Cerebellar cortex (tissue), 1 donor: ENCODE measurements at places on chromosomes 4 and X.
A peak's percentile ranks its signal among the peaks of the same experiment; 100 is the strongest.

GRCh38 chrX:7272346-7272745 lies 124.4 kb upstream of the PUDP start:
- no peak for DNase-seq

DNA sequence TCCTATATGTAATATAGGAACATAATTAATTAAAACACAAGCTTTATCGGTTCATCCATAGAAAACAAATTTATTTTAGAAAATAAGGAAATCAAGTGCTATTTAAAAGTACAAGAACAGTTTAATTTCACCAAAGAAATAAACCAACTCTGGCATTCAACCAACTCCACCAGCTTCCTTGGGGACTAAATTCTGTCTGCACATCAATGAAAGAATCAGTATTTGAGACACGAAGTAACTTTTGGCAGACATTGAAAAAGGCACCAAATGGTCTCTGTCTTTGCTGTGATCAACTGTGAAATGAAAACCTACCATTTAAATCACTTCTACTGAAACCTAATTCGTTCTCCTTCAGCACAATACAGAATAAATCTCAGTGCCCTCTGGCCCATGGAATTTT lies 719.7 kb upstream of the GRIA3 start:
- DNase-seq = peak; percentile 6

DNA sequence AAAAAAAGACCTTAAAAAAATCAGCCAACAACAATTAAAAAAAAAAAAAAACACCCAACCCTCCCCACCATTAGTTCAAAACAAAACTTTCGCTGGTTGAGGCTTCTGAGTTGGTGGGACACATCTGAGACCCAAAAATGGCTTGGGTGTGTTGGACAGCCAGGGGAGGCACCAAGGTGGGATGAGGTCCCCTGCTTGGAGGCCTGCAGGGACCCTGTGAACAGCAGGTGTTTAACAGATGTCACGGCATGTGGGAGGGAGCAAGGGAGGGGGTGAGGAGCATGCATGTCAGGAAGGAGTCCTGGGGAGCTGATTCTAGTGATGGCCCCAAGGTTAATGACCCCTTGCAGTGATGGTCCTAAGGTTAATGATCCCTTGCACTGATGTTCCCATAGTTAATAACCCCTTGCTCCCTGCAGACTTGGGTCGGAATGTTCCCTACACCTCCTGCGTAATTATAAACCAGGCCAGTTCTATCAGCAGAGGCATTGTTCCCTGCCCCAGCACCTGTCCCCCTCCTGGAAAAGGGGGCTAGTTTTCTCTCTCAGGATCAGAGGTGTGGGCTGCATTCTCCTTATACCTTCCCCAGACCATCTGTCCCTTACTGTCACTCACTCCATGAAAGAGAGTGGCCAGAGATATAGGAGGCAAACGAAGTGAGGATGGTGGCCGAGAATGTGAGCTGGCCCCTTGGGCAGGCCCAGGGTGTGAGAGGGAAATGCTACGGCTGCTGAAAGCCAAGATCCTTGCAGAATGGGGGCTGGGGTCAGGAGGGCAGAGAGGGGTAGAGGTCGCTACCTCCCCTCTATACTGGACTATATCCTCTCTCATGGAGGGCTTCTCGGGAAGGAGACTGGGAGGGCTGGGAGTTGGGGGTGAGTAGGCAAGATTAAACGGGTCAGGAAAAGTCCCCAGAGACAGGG lies 2.3 kb upstream of the FOXP3 start:
- DNase-seq = no peak

- peak; percentile 40 for DNase-seq
Measured at GRCh38 chr4:150411520-150411919, 170.4 kb upstream of the MAB21L2 start.

- no peak for DNase-seq
Measured at GRCh38 chr4:189502841-189503435, 437.7 kb upstream of the FRG1 start.

DNA sequence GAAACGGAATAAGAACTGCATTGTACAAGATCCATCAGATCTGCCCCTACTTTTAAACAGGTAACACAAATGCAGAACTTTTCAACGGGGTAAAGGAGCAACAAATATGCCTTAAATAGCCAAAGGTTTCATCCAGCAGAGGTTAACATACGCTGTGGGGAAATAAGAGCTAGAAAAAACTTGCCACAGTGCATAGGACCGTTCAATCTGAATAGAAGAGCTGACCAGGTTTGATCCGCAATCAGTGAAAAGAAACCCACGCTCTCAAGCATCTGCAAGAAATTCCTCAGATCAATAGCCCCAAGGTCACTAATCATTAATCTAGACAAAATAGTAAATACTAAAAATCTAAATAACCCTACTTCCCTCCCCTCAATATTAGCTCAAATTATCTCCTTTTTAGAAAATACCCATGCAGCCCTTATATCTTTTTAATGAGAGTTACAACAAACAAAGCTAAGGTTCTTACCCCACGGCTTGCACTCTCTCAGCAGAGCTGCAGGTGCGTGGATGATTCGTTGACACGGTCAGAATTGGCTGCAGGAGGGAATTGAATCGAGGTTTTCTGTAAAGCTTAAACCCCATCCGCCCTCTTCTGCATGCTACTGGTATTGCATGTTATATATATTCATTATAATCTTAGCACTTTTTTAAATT lies at the start of gene TLR10:
TSS of gene TLR10 (minus strand) at position 539 of the 657 bp plus-strand sequence. CDS start 7,400 bp downstream, outside the sequence.
- peak; percentile 45 for DNase-seq

DNA sequence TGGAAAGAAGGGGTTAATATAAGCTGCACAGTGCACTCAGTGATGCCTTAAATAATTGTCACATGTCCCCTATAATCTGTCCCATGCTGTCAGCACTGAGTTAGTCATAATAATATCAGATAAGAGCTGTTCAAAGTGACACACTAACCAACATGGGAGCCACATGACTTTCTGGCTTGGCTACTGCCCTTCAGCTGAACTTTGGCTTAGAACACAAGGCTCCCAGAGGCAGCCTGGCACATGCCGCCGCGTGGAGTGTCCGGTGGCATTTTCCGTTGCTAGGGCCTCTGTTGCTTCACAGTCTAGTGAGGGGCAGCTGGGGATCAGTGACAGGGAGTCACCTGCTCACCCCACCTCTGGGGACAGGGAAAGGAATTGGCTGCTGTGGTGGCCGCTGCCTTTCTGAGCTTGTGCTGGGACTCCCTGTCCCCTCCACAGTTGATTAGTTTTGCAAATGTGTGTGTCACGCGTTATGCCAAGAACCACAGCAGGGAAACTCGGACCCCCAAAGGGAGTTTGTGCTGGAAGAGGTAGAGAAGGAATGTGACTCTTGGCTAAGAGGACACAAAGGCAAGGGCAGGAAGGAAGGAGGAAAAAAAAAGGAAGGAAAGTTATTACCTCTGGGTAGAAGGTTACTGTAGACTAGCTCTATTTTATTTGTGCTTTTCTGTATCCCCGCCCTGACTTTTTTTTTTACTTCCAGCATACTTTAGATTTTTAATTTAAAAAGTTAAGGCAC lies 41.1 kb upstream of the PPARGC1A start:
- peak; percentile 37 for DNase-seq

DNA sequence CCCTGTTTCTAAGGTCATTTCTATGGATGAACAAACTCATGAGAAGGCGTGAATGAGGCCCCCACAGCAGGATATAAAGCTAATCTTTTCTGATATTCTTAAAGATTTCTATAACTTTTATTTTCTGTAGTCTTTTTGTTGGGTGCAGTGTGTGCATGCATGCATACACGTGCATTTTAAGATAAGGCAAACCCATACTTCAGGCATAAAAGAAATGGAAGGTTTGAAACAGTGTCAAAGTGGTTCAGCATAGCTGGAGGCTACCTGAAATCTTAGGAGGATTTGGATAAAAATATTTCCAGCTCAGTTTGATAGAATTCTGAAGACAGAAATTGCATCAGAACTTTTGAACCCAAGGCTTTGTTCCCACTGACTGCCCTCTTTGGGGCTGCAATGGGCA lies 119.7 kb downstream of the PDHA2 start:
- DNase-seq = no peak

- no peak for DNase-seq
Measured at GRCh38 chr4:126364311-126364911, 1049.7 kb downstream of the FAT4 start.

DNA sequence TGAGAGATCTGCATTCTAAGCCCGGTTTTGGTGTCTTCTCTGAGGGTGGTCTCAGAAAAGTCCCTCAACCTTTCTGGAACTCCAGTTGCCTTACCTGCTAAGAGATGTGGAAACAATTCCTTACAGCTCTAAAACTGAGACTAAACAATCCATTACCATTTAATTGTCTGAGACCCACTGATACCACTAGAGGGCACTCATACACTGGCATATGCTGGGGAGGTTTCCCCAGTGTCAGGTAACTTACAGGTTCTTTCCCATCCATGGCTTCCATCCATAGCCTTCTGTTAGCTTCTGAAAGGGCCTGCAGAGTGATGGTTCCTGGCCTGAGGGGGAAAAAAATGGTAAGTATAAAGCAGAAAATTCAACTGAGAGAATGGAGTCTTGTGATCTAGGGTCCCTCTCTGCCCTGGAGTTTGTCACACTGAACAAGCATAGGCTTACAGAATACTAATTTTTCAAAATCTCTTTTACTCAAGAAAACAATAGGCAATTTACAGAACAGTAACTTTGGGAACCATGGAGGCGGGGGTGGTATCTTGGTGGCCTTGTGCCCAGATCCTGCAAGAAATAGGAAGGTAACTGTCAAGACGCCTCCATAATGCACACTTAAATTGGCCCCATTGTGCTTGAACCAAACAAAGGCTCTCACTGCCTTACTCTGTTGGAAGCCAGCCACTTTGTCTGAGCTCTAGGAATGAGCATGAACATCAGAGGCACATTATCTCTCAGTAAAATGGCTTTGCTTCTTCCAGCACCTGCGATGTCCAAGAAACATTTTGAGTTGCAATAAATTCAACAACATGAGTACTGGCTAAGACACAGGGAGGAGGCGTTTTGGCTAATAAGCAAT lies 236.1 kb downstream of the OPHN1 start:
- peak; percentile 66 for DNase-seq

DNA sequence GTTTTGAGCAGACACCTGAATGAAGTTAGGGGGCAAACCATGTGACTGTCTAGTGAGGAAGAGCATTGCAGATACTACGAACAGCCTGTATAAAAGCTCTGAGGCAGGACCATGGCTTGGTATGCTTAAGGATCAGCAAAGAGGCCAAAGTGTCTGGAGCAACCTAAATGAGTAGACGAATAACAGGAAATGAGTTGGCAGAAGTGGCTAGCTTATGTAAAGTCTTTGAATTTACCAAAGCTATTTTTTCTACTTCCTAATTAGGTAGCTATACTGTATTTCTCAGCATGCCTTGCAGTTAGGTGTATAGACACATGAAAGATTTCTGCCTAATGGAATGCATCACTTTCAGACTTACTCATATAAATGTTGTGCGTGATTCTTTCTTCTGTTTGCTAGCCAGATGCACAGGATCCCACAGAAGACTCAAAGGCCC lies 9.3 kb upstream of the GPRIN3 start:
- no peak for DNase-seq

DNA sequence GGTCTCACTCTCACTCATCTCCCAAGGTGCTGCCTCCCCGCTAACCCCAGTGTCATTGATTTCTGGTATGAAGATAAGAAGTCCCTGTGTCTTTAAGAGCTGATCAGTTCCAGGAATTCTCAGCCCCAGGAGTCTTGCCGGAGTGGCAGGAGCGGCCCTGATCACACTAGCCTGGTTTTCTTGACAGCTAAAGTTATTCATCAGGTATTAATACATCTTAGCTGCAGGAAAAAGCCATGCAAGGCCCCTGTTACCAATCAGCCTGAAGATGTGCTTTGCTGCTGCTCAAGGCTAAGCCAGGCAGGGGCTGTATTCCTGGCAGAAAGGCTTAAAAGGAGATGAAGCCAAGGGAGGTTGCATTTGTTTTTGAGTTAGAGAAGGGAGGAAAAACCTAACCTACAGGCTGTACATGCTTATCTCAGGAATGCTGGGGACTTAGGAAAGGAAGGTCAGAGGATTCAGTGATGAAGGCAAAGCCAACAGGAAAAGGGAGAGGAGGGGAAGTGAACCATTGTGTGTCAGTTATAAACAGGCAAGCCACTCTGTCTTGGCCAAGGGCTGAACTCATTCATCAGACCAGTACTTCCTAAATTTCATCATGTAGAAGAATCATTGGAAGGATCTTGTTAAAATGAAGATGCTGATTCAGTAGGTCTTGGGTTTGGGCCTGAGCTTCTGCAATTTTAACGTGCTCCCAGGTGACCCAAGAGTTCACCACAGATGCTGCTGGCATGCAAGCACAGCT lies 8.6 kb downstream of the SRPX start:
- no peak for DNase-seq

DNA sequence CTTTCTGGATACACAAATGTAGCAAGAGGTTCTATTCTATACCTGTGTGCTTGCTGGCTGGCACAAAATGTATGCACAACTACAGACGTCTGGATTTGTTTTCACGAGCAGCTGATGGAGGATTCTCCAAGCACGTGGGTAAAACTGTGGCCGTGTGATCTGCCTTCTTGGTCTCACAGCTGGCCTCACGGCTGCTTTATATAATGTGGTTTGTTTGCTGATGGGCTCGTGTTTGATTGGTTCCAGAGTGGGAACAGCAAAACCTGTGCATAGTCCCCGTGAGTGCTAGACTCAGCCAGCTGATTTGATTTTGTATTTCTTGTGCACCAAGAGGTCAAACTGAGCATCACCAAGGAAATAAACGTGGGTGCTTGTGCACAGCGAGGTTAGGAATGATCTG lies 262.6 kb upstream of the RPS6KA3 start:
- peak; percentile 48 for DNase-seq

- DNase-seq = no peak
Measured at GRCh38 chr4:91118597-91118996, 991.4 kb downstream of the CCSER1 start.

DNA sequence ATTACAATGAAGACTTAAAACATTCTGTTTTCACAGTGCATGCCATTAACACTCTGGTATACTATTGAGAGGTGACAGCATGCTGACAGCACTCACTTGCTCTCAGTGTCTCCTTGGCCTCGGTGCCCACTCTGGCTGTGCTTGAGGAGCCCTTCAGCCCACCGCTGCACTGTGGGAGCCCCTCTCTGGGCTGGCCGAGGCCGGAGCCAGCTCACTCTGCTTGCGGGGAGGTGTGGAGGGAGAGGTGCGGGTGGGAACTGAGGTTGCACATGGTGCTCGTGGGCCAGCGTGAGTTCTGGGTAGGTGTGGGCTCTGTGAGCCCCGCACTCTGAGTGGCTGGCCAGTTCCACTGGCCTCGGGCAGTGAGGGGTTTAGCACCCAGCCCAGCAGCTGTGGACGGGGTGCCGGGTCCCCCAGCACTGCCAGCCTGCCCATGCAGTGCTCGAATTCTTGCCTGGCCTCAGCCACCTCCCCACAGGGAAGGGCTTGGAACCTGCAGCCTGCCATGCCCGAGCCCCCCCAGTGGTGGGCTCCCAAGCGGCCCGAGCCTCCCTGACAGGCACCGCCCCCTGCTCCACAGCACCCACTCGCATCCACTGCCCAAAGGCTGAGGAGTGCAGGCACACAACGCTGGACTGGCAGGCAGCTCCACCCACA lies 135.3 kb upstream of the AR start:
- no peak for DNase-seq

DNA sequence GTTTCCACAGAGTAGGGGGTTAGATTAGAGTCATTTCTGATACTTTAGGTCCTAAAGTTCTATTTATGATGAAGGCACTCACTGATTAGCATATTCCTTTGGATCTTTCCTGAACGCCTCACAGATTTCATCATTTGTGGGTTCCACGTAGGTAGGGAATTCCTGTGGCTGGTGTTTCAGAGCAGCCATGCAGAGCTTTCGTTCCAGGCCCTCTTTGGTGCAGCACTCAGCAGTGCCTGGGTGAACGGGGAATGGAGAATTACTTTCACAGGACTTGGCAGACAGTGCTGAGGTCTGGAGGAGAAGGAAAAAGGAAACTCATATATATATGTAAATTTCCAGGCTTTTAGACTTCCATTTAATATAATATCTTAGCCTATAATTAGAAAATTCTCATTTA lies 18.5 kb downstream of the GC start:
- DNase-seq = no peak

- no peak for DNase-seq
Measured at GRCh38 chr4:12146339-12146738, 717.6 kb upstream of the HS3ST1 start.
